GM06990 (cell line): ENCODE measurements at places on chromosomes 6 and 20.

DNA sequence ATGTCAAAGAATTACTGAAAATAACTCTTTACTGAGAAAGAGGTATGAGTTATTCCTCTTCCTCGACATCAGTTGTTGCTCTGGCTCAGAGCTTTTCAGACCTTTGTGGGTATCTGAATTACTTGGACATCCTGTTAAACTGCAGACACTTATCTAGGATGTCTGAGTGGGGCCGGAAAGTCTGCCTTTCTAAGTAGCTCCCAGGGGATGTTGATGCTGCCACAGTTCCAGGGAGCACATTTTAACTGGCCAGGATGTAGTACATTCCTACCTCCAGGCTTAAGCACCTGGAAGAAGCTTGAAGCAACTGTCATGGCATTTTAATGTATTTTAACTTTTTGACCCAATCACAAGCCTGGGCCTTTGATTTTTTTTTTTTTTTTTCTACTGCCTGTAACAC is 265.8 kb upstream of the PLCB4 start:
- no peak for DNase-seq

- no peak for DNase-seq
Observed at GRCh38 chr6:39516471-39516870, 194.0 kb upstream of the KCNK16 start.

- DNase-seq = no peak
Observed at GRCh38 chr20:36162272-36162966, 7.9 kb downstream of the EPB41L1 start.

DNA sequence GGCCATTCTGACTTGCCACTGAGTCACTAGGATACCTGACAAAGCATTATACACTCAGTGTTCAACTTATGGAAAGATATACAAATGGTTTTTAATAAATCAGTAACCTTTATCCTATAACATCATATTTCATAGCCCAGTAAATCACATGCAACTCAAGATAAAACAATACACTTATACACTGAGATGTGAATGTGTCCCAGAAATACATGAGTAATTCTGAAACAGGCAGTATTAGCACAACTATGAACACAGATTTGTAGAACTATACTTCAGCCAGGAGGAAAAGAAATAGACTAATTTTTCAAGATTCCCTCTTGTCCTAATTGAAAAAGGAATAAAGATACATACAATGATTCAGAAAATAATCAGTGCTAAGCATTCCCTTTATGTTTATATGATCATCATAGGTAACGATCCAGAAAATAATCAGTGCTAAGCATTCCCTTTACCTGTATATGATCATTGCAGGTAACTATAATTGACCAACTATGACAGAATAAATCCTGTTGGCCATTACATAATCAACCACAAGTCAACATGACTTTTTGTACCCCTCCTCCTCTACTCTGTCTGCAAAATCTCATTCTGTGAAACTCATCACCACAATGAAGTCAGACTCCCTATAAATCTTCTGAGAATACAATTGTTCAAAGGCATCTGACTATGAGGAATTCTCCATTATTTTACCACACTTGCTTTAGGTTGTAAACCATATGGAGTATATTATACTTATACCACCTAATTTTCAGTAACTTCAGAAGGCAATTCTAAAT is 30.3 kb downstream of the HACE1 start:
- DNase-seq = no peak

DNA sequence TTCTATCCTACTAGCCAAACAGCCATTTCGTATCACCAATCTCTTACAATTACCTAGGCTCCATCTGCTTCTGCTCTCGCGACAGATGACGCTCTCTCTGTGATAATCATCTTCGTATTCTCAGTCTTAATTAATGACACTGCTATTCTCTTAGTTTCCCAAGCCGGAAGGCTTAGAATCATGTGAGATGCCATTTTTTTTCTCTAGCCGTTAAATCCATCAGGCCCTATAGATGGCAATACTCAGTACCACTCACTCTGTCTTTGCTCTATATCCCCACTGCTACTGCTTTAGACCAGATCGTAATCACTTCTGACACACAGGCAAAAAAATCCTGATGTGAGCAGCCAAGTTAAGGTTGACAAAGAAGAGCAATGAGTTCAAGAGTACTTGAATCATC is 2.1 kb upstream of the THEMIS start:
- DNase-seq = no peak

GRCh38 chr6:52787917-52788316 is 15.7 kb downstream of the GSTA1 start:
- no peak for DNase-seq

- no peak for DNase-seq
Observed at GRCh38 chr20:40813029-40813431, 124.0 kb upstream of the MAFB start.

GRCh38 chr6:6806844-6807518 is 218.5 kb downstream of the LY86 start:
- no peak for DNase-seq

DNA sequence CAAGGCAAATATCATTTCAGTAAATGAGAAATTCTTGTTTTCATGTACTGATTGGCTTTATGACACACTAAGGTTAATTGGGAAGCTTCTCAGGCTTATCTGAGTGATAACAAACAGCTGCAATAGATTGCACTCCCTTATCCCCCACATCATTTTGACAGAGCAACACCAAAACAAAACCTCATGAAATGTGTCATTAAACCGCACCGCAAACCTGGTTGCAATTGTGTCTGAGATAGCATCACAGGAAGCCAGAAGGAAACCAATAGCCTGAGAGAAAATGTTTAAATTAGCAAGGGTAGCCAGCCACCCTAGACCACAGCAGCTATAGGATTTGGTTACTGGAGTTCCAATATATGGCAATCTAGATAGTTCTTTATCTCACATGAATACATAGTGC is 31.6 kb upstream of the LAMA4 start:
- DNase-seq = peak; percentile 2

- no peak for DNase-seq
Observed at GRCh38 chr6:157428427-157429202, 47.6 kb downstream of the ZDHHC14 start.

DNA sequence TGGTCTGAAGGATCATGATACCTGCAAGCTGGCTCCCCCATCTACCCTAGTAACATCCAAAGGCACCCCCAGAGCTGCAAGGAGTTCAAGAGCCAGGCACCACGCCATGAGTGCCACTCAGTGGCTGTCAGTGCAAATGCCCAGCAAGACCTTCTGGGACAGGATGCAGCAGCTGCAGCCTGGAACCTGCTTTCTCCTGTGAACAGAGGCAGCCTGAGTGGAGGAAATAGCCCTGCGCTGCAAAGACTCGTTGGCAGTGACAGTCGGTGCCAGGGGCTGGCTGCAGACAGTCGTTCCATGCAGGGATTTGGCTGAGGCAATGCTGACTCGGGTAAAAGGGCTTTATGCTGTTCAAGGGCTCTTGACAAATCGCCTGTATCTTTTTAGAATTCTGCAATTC is 15.7 kb upstream of the SSTR4 start:
- no peak for DNase-seq

DNA sequence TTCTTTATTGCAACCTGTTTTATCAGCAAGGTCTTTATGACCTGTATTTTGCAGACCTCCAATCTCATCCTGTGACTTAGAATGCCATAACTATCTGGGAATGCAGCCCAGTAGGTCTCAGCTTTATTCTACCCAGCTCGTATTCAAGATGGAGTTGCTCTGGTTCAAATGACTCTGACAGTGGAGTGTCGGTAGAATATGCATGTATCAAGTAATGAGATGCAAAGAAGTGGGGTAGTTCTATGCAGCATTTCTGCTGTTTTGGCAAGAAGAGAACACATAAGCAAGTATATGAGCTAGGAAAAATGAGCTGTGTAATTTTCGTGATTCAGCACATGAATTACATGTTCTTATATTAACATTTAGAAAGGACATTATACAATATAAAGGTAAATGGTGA is 185.9 kb downstream of the DOK5 start:
- DNase-seq = no peak

- no peak for DNase-seq
Observed at GRCh38 chr6:110514818-110515217, 38.4 kb upstream of the SLC22A16 start.
